Right forelimb (tissue), 1 donor: ENCODE measurements at places on chromosomes 13 and 19.

DNA sequence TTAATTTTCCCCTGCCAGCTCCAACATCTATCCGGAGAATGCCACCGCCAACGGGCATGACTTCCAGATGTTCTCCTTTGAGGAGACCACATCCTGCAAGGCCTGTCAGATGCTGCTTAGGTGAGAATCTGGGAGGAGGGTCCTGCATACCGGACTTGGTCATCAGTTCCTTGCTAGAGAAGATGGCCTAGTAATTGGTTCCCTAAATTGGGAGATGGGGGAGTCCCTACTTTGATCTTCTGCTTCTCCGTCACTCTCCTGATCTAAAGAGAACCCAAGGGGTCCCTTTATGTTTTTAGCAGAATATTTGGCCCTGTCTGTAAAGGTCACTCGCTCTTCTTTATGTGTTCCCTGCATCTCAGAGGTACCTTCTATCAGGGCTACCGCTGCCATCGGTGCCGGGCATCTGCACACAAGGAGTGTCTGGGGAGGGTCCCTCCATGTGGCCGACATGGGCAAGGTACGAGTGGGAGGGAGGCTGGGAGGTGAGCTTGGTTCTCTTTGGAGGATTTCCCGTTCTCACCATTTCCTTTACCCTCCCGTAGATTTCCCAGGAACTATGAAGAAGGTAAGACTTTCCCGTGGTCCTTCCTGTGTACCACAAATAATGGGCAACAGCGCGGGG lies 54.1 kb upstream of the ADGRE1 start:
- DNase-seq: no peak

DNA sequence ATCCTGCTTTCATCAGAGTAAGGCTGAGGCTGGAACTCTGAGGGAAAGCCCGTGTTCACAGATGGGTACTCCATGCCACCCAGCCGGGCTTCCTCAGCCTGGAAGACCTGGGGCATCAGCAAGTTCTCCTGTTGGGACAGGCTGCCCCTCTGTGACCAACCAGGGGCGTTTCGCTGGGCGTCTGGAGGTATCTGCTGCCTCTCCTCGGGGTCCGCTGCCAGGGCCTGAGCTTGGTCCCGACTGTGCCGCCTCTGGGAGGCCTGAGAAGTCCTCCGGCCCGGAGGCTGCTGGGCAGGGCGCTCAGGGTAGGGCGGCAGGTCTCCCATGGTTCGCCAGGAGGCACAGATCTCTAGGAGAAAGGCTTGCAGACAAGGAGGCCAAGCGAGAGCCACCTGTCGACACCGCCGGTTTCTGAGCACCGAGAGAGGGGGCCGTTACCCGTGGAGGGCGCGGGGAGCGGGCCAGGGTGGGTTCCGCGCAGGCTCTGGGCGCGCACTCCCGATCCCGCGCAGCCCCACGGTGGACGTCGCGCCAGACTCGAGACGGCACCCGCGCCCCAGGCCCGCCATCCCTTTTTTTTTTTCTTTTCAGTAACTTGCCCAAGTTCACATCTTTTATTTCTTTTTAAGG lies at the start of gene RSPH6A:
Gene RSPH6A, minus strand, starts transcription at position 458 of the 630 bp plus-strand sequence. Its CDS starts 132 bp downstream, at position 326.
- no peak for DNase-seq

- DNase-seq: peak; percentile 63
Measured at GRCh38 chr19:53982611-53983010, 8.8 kb upstream of the CACNG6 start.

- peak; percentile 51 for DNase-seq
Measured at GRCh38 chr13:45393941-45394570, 24.1 kb downstream of the SLC25A30 start.

- no peak for DNase-seq
Measured at GRCh38 chr13:114147803-114148520, 15.5 kb upstream of the RASA3 start.

DNA sequence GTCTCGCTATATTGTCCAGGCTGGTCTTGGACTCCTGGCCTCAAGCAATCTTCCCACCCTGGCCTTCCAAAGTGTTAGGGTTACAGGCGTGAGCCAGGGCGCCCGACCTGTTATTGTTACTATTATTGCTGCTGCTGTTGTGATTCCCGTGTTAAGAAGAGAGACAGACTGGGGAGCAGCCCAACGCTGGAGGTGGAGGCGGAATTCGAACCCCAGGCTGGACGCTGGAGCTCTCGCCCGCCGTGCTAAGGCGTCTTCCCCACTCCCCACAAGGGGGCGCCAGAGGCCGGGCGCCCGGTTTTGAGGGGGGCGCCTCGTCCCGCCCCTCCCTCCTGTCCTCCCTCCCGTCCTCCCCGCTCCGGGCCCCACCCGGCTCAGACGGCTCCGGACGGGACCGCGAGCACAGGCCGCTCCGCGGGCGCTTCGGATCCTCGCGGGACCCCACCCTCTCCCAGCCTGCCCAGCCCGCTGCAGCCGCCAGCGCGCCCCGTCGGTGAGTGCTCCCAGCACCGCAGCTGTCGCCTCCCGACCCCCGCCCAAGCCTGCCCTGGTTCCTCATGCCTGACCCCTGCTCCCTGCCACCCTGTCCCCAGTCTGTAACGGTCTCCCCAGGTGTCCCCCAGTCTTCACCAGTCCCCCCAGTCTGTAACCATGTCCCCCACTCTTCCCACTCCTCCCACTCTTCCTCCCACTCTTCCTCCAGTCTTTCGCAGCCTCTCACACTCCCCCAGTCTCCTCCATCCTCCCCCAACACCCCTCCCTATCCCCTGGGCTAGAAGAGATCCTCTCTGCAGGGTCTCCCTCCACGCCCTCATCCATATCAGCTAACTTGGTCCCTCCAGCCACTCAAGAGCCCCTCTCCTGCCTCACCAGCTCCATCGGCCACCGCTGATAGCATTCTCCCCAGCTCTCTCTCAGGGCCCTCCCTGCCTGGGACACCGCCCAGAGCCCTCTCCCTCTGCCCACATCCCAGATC lies at the start of gene EHD2:
Gene EHD2, plus strand, starts transcription at position 377 of the 976 bp plus-strand sequence. CDS start 3,191 bp downstream, outside the sequence.
- peak; percentile 89 for DNase-seq

GRCh38 chr13:110661256-110661655 lies 44.7 kb downstream of the CARS2 start:
- DNase-seq: no peak

GRCh38 chr19:6228551-6229215 lies 51.1 kb downstream of the MLLT1 start:
- peak; percentile 40 for DNase-seq

DNA sequence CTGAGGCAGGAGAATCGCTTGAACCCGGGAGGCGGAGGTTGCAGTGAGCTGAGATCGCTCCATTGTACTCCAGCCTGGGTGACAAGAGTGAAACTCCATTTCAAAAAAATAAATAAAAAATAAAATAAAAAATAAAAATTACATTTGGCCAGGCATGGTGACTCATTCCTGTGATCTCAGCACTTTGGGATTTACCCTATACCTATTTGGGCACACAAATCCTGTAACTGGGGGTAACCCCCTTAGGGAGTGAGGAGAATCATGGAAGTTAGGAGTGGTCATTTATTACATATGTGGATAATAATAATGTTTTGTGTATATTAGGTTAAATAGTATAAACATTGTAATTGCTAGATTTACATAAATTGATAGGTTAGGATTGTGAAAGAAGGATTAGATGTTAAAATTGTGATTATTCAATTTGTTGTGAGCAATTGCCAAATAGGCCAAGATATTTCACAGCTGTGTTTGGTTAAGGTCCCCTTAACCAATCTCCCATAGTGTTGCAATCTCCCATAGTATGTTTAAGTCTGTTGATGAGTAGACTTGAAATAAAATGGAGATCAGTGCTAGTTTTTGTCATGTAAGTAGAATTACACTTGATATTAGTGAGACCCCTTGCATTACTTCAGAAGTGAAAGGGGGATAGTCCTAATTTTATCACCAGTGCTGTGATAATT lies 30.7 kb downstream of the ZNF844 start:
- no peak for DNase-seq

- DNase-seq: no peak
Measured at GRCh38 chr19:31701146-31701545, 351.9 kb upstream of the TSHZ3 start.

GRCh38 chr19:46718157-46718933 lies 1.4 kb upstream of the PRKD2 start:
- DNase-seq: no peak

- DNase-seq: no peak
Measured at GRCh38 chr13:112343591-112343990, 32.6 kb upstream of the SPACA7 start.

- no peak for DNase-seq
Measured at GRCh38 chr19:6803036-6803404, 30.5 kb downstream of the VAV1 start.

GRCh38 chr19:45477713-45478453 lies 10.1 kb downstream of the FOSB start:
- DNase-seq: peak; percentile 61

GRCh38 chr13:40661875-40662665 lies 4.4 kb downstream of the FOXO1 start:
- no peak for DNase-seq

DNA sequence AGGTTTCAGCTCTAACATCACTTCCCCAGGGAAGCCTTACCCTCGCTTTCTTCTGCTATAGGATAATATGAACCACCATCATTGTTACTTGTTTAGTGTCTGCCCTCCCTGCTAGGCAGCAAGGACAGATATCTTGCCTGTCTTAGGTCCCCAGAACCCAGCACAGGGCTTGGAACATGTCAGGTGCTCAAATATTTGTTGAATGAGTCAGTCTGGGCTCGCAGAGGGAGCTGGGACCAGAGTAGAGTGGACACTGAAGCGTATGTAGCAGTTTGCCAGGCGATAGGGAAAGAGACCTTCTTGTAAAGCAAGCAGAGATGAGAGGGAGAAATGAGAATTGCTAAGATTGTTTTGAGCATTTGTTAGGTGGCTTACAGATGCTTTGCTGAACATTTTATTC lies 11.7 kb downstream of the BCKDHA start:
- DNase-seq: no peak

DNA sequence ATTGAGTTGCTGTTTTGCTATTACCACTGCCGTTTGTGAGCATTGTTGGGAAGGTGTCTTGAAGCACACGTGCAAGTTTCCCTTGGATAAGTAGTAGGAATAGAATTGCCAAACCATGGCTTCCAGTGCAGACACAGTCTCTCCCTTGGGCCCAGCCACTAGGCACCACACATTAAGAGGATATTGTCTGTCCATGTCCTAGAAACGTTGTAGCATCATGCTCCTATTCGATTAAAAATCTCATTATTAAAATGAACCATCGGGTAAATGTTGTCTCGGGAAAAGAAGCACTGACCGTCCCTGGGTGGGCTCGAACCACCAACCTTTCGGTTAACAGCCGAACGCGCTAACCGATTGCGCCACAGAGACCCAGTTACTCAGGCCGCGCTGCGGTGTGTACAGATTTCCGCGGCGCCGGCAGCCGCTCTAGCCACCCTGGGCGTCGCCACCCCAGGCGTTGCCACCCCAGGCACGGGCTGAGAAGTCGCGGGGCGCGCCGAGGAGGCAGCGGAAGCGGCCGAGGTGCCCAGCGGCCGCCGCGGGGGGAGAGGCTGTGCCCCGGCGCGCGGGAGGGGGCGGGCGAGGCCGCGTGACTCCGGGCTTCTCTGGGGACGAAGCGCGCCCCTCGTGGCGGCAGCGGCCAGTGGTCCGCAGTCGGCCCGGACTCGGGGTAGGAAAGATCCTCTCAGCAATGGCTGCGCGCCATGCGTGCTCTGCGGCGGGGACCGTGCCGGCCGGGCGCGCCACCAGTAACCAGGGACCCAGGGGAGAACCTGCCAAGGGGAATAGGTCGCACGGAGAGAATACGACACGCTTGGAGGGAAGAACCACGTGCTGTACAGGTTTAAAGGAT lies 56.2 kb downstream of the USPL1 start:
- peak; percentile 92 for DNase-seq

GRCh38 chr13:31722673-31723072 lies 16.7 kb upstream of the RXFP2 start:
- DNase-seq: peak; percentile 51

- no peak for DNase-seq
Measured at GRCh38 chr13:79631051-79631659, 150.2 kb downstream of the NDFIP2 start.

- DNase-seq: peak; percentile 74
Measured at GRCh38 chr19:33064792-33065550, at the start of gene RHPN2. Gene RHPN2 (minus strand): TSS chr19:33064888. CDS start chr19:33064852, 36 bp downstream.

DNA sequence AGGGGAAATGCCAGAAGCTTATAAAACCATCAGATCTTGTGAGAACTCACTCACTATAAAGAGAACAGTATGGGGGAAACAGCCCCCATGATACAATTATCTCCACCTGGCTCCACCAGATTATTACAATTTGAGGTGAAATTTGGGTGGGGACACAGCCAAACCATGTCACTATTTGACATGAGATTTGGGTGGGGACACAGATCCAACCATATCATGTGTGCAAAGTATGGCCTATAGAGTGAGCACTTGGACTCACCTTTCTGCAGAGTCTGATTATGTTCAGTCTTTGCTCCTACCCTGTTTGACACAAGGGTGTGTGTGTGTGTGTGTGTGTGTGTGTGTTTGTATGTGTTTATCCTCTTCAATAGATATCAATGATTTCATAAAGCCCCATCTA lies 287.5 kb downstream of the ZNF536 start:
- DNase-seq: peak; percentile 18

DNA sequence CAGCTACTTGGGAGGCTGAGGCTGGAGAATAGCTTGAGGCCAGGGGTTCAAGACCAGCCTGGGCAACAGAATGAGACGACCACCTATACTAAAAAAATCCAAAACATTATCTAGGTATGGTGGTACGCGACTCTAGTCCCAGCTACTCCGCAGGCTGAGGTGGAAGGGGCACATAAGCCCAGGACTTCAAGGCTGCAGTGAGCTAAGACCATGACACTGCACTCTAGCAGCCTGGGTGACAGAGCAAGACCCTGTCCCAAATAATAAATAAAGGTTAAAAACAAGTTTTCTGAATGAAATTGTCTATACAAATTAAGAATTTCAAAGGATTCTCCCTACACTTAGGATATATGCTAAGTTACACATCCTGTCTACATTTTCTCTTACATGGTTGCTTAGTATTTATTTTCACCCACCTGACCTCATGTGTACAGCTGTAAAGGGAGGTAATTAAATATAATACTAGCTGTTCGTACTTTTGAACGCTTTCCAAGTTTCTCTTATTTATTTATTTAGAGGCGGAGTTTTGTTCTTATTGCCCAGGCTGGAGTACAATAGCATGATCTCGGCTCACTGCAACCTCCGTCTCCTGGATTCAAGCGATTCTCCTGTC lies 1.6 kb downstream of the SLC25A30 start:
- no peak for DNase-seq
